Right renal pelvis (tissue), 4 donors: ENCODE measurements at places on chromosomes 12 and 14.

GRCh38 chr14:53126731-53127130 lies 26.4 kb downstream of the DDHD1 start:
- no peak for DNase-seq

DNA sequence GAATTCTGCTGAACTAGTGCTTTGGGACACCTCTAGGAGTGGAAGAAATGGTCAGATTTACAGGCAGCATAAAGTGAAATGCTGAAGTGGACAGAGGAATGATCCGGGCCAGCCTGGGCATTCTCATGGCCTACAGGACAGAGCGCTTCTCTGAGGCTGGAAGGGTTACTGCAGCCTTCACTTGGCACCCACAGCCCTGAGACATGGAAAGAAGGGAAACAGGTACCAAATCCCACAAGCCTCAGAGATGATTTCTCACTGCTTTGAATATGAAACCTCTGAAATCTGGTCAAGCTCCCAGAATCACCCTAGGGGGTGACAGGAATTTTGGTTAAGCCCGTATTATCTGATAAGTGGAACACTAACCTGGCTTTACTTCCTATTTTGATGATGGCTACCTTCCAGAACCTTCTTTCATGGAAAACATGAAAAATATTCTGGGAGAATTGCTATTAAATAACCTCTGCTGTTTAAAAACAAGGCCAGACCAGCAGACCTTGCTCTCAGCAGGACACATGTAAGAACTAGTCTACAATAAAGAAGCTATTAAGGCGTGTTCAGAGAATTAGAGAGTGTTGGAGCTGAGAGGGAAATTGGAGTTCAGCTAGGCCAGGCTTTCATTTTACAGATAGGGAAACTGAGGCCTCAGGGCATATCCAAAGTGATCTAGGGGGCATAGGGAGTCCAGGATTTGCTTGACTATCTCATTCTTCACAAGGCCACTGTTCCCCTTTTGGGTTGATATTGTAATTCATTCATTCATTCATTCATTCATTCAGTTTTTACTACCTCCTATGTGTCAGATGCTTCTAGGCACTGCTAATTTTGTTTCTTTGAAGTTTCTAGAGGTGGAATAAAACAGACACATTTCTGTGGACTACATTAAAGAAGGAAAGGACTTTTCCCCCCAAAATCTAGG lies 281.5 kb downstream of the ZFP36L1 start:
- DNase-seq, result no peak

GRCh38 chr12:87086118-87086891 lies 830.1 kb upstream of the MGAT4C start:
- DNase-seq, result no peak

DNA sequence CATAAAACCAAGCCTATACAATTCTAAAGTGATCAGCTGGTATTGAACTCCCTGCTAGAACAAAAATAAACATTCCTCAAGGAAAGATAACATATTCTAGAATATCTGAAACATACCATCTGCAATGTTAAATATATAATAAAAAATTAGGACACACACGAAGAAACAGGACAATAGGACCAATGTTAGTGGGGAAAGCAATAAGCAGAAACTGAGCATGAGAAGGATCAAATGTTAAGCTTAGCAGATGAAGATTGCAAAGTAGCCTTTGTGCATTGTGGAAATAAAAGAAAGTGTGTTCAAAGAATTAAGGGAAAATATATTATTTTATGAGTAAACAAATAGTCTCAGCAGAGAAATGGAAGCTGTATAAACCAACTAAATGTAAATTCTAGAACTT lies 180.8 kb downstream of the EPS8 start:
- no peak for DNase-seq

- no peak for DNase-seq
These were observed 51.2 kb upstream of the CAPRIN2 start for GRCh38 chr12:30805959-30806358.

DNA sequence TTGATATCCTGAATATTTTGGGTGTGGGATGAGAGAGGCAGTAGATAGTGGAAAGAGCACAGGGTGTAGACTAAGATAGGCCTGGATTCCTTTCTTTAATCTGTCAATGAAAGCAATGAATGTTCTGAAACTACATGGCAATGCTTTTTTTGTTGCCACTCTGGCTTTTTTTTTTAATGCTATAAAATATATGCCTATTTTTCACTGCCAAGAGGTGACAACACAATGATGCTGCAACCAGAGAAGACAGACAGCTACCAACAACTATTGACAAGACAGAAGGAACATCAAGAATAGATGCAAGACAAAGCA lies 9.4 kb downstream of the ANG start:
- DNase-seq, result no peak

DNA sequence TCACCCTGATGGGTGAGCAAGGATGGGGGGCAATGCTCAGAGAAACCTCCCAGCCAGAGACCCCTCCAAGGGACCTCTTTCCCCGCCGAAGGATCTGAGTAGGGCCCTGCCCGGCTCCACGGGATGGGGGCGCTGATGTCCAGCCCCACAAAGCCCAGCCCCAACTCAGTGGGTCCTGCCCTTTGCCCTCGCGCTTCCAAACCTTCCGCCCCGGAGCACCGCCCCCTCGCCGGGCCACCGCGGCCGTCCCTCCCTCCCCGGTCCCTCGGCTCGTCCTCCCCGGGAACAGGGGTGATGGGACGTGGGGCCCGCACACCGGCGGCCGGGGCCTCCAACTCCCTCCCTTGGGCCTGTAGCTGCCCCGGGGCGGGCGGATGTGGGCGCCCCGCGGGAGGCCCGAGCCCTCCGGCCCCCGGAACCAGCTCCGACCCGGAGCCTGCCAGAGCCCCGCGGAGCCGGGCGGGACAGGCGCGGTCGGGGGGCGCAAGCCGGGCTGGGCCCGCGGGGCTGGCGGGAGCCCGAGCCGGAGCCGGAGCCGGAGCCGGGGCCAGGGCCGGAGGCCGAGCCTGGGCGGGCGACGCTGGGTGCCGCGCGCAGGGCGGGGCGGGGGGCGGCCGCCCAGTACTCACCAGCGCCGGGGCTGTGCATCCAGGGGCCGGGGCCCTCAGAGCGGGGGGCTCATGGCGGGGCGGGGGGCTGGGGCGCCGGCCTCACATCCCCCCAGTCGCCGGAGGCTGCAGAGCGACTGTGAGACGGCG lies 386 bp downstream of the HDAC7 start:
- no peak for DNase-seq

- no peak for DNase-seq
These were observed at the start of gene IFI27 for GRCh38 chr14:94110552-94111181. Gene IFI27, plus strand, starts transcription at chr14:94110736.

DNA sequence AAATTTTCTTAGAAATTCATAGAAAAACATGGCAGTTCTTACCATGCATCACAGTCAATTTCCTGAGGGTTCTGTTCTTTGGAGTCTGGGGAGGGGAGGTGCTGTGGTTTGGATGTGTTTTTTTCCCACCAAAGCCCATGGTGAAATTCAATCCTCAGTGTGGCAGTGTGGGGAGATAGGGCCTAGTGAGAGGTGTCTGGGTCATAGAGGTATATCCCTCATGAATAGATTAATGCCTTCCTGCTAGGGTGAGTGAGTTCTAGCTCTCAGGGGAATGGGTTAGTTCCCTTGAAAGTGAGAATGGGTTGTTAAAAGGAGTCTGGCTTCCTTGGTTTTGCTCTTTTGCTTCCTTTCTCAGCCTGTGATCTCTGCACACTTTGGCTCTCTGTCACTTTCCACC lies 277.8 kb downstream of the APAF1 start:
- DNase-seq, result no peak

DNA sequence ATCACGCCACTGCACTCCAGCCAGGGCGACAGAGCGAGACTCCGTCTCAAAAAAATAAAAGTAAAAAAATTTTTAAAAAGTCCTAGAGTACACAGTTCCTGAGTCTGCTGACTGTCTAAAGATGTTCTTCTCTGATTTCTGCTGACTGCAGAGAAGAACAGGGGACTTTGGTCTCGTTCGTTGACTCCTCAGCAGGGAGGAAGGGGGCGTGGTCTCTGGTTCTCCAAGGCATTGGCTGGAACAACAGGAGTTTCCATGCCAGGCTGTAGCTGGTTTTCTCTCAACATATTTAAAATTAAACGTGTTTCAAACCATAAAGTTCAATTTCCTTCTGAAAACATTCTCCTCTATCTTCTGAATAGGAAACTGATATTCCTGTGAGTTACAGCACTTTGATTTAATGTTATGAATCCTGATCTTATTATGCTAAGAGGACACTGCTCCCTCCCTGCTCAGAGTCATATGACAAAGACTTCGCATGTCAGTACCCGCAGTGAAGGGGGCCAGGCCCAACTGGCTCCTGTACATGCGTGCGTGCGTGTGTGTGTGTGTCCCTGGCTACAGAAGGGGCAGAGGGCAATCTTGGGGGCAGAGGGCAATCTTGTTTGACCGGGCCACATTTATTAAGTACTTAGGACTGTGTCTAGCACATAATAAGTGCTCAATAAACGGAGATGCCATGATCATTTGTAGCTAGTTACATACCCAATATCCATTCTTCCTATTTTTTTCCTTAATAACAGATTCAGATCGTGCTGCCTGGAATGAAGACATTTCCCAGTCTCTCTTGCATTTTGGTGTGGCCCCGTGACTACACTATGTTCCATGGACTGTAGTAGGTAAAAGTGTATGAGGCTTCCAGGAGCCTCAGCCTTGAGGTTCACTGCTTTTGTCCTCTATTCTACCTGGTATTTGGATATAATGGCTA lies 16.5 kb upstream of the HNF1A start:
- DNase-seq, result no peak

DNA sequence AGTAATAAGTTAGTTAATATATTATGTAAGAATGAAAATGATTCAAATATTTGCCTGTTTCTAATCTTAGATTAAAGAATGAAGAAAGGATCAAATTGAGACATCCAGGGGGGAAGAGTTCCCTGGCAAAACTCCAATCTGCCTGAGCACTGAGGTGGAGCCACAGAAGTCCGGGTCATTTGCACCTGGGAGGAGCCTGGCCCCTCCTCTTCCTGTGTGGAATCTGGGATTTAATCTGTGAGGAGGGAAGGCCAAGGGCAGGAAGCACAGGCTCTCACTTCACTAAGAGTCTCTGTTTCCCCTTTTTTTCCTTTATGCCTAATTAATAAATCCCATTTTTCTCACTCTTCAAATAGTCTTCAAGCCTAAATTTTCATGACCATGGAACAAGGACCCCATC lies 599.5 kb downstream of the FLRT2 start:
- DNase-seq, result no peak

DNA sequence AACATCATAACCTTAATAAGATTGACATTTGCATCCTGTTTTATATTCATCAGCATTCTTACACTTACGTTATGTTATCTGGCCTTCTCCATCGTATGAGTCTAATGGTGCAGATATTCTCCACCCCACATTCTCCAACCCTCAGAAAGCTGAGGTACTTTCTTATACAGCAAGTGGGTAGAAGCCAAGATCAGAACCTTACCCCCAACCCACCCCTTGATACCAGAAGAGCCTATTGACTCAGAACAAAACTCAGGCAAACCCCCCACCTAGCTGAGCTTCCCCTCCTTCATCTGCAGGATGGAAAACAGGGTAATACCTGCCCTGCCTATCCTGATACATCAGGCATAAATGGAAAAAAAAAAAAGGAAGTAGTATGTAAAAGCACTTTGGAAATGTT lies 77.6 kb downstream of the DPF3 start:
- no peak for DNase-seq

DNA sequence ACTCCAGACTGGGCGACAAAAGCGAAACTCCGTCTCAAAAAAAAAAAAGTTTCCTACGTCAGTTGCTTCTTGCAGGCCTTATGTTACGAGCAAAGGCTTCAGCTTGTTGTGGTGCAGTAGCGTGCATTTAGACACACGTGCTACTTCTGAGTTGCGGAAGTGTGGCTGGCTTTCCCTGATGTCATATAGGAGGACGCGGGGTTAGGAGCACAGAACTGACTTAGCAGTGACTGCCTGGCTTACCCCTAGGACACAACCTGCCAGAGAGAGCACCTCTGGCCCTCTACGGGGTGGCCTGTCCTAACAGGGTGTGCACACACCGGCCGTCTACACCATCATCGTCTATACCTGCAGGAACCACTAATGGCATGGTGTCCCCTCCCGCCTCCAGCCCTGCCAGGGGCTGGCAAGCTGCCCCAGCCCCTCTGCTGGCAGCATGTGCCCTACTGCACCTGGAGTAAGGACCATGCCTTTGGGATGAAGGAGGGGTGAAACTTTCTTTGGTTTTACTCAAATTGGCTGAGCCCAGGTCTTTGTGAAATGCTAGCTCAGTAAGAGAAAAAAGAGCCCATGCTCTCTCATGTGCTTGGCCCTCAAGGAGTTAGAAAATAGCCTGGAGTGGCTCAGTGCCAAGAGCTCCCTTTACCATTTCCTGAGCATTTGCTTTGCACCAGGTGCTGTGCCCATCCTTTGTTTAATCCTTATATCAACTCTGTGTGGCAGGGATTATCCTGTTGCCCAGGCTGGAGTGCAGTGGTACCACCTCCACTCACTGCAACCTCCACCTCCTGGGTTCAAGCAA lies 1.7 kb upstream of the GPR68 start:
- DNase-seq, result no peak

GRCh38 chr12:59603754-59604153 lies 7.9 kb downstream of the SLC16A7 start:
- DNase-seq, result no peak

DNA sequence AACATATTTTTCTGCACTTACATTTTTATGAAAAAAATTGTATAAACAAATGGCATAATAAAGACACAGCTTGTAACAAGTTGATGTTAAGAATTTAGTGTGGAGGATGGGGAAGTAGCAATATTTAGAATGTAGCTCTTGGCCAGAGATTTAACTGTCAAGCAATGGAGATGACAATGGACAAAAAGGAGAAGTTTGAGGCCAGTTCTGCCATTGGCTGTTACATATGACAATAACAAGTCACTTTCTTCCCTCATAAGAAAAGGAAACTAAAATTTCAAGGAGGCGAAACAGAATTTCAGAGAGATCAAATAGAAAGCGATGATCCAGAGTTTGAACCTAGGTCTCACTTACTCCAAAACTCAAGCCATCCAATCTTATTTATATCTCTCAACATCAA lies 122.8 kb upstream of the CCDC175 start:
- no peak for DNase-seq

DNA sequence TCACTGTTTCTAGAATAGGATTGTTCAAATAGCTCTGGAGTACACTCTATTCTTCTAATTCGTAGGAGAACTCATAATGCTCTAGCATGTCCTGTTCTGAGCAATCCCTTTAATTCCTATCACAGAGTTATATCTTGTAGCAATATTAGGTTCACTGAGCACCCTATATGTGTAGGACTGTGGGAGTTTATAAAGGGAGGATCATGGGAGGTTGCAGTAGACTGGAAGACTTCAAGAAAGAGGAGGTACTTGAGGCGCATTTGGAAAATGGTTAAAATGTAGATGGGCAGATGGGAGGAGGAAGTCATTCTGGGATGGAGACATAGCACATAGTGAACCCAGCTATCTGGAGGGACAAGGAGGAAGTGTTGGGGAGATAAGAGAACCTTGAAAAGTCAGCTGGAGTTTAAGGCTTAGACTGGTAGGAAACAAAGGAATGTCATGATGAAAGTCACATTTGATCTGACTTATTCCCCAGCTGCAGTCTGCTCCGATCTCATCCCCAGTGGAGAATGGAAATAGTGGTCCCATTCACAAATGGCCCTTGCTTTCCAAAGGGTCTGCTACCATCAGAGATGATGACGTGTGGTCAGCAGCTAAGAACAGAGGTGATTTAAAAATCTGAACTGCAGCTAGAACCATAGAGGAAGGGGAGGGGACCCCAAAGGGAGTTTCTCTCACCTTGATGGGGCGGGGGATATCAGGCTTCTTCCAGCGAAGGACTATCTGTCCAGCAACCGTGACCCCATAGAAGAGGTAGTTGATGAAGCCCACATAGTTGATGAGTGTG lies 10.1 kb upstream of the CEBPE start:
- DNase-seq, result no peak

- DNase-seq, result no peak
These were observed 57.9 kb downstream of the PDE3A start for GRCh38 chr12:20426191-20426590.

GRCh38 chr14:33475623-33476022 lies 475.3 kb downstream of the EGLN3 start:
- DNase-seq, result peak; percentile 55
